Activated CD4-positive, CD25-positive, alpha-beta regulatory T cell (primary cell): ENCODE measurements at places on chromosomes 13 and 19.

- no peak for DNase-seq
These were observed 2.6 kb downstream of the BBC3 start for GRCh38 chr19:47228168-47228936.

- no peak for DNase-seq
These were observed 9.8 kb upstream of the USPL1 start for GRCh38 chr13:30607908-30608307.

DNA sequence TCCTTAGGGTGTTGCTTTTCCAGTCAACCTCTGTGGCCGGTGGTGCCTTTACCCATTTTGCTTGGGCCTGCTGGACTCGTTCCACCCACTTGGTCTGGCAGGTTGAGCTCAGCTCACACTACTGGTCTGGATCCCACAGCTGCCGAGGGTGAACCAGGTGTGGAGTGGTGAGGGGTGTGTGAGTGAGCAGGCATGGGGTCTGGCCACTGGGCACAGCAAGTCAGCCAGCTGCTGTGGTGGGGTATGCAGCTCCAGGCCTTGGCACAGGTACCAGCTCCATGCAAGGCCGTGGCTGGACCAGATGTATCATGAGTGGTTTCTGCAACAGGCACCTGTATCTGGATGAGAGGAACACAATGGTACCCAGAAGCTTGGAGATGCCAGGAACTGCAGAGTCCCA is 277.6 kb upstream of the KLHL1 start:
- no peak for DNase-seq

DNA sequence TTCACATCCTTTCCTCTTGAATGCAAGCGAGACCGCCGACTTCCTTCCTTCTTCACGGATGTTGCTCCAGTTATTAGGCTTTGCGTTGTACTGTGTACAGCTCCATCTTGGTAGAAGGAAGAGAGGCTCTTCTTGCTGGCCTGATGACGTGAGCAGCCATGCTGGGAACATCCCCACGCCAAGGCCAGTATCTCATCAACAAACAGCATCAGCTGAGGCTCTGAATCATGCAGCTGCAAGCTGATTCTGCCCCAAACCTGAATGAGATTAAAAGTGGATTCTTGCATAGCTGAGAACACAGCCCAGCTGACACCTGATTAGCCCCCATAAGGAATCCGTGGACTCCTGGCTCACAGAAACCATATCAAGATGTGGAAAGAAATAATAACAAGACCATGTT is 809.6 kb downstream of the EFNB2 start:
- no peak for DNase-seq

DNA sequence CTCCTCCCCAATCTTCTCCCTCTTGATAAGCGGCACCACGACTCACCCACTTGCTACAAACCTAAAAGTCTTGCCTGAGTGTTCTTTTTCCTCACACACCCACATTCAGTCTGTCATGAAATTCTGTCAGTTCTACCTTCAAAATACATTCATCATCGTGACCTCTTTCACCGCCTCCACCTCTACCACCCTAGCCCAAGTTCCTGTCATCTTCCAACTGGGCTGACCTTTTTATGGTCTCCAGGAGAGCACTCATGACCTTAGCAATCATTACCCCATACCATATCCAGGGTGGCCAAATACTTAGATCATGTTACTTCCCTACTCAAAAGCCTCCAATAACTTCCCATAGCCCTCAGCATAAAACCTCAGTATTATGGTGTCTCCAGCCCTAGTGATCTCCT is 110.4 kb upstream of the TSC22D1 start:
- no peak for DNase-seq

DNA sequence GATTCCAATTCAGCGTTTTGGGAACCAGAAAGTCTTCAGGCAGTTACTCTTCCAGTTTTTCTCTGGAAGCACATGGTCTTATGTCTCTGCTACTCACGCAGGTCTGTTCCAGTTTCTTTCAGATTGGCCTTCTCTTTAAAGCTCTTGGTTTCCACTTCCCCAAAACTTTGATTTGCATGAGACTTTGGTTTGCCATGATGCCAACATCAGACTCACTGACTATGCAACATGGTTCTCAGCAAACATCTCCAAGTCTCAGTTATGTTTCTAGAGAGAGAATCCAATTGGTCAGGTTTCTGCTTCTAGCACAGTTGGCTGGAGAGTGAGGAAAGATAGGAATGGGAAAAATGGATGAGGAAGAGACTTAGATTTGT is 3.1 kb downstream of the AKAP11 start:
- DNase-seq: no peak

GRCh38 chr19:18589380-18590272 is 1.0 kb downstream of the REX1BD start:
- DNase-seq: peak; percentile 52

DNA sequence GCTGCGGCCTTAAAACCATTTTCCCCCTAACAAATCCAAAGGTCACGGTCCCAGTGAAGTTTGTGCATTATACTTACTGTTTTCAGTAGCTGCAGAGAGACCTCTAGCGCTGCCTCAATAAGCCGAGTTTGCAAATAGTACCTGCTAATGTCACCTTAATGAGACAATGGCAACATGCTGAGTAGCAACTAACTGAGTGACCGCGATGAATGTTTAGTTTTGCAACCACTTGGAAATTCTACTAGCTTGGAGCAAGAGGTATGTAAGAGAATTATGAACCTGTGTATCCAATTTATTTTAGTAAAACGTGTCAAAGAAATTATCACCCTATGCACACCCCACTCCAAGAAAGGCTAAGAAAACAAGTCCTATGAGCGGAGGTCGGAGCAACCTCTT is 1.2 kb downstream of the KPNA3 start:
- DNase-seq: no peak

GRCh38 chr19:3108775-3109174 is 14.6 kb downstream of the GNA11 start:
- DNase-seq: peak; percentile 51

DNA sequence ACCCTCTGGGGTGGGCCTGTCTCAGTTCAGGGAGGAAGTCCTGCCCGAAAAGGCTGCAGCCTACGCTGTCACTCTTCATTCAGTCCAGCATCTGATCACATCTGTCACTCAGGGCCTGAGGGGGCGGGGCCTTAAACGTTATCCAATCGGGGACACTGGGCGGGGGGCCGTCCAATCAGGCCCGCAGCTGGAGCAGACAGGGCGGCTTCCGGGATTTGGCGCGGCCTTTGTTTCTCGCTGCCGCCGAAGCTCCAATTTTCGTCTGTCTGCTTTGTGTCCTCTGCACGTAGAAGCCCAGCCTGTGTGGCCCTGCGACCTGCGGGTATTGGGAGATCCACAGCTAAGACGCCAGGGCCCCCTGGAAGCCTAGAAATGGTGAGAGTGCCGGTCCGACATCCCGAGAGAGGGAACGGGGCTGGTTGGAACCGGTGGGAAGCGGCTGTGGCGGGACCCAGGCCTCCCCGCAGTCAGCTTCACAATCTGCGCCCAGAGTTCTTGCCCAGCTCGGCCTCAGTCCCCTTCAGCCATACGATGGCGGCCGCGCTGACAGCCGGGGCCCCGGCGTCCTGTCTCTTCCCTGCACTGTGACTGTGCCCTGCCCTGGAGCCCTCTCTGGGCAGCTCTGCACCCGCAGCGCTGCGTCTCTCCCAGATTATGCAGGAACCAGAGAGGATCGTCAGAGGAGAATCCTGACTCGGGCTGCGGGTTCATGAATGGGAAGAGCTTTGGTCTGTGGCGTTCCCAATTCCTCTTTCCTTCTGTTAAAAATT is at the start of gene ZNF730:
Gene ZNF730 (plus strand): TSS at position 224 of the 770 bp plus-strand sequence. CDS start 149 bp downstream, at position 373.
- peak; percentile 1 for DNase-seq

DNA sequence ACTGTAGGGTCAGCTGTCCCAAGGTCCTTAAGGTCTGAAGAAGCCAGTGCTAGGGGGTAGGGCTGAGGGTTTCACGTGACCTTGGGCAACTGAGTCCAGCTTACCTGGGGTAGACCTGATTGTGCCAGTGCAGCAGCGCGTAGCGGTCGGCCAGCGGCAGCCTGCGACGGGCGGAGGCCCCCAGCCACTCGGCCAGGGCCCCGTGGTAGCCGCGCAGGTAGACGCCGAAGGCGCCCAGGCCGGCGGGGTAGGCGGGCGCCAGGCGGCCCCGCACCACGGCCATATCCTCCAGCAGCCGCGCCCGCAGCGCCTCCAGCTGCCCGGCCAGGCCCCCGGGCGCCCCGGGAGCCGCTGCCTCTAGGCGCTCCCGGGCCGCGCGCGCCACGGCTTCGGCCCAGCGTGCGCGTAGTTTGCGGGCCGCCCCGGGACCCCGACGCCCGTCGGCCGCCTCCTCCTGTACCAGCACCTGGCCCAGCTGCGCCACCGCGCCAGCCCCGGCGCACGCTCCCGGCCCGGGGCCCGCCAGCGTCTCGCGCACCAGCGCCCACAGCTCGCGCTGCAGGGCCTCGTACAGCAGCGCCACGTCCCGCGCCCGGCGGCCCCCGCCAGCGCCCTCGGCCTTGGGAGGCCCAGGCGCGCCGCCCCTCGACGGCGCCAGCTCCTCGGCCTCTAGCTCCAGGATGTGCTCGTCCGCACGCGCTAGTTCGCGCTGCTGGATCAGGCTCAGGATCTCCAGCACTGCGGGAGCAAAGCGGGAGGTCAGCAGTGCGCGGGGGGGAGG is 10.9 kb downstream of the EXOC3L2 start:
- DNase-seq: no peak

GRCh38 chr13:23480324-23480723 is 46.8 kb upstream of the SACS start:
- no peak for DNase-seq

DNA sequence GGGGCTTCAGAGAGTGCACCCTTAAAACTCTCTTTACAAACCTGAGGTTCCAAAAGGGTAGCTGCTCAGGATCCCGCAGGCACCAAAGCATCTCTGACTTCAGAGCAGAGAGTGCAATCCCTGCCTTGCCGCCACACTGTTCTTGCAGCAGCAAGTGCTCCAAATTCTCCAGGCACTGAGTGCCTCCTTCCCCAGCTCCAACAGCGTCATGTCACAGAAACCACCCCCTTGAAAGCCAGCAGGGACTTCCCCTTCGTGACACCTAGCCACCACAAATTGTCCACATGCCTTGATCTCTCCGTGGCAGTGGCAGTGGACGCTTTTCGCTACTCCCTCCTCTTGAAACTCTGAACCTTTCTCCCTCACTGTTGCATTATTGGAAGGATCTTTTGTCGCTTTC is 39.9 kb downstream of the MBNL2 start:
- no peak for DNase-seq

GRCh38 chr13:86402500-86402899 is 603.3 kb upstream of the SLITRK6 start:
- no peak for DNase-seq

GRCh38 chr19:47601180-47601904 is 7.6 kb upstream of the BICRA start:
- no peak for DNase-seq

DNA sequence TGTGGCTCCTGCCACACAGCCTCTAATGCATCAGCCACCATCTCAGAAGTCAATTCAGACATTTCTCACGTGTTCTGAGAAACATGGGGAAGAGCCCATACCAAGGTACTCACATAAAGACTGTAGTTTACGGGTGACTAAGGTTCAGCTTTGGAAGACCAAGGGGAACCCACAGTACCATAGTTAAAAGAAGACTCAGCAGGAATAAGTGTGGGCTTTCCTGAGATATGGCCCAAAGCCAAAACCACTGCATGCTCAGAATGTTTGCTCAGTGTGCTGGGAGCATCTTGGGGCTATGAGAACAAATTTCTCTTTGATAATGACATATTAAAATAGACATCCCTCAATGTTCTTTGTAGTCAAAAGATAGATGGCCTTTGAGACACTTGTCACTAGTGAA is 283.8 kb downstream of the DCT start:
- no peak for DNase-seq

DNA sequence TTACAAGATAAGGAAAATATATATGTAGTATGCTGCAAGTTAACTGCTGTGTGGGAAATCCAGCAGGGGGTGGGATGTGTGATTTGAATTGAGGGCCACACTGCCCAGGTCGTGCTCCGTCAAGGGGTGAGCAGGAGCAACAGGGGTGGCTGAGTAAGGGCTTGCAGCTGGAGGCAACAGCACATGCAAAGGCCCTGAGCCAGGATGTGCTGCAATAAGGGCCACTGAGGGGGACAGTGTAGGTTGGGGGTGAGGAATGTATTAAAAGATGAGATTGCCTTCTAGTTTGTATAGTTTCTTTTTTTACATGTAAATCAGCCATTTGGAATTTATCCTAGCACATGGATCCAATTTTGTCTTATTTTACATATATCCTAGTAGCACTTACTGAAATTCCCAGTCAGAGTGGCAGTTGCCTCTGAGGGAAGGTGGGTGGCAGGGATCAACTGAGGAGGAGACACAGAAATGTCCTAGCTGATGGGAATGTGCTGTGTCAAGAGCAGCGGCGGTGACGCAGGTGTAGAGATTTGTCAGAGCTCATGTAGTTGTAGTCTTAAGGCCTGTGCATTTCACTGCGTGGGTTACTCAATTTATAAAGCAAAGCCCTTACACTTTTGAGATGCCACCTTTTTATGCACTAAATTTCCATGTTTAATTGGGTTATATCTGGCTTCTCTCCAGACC is 5.4 kb upstream of the RBM42 start:
- no peak for DNase-seq

DNA sequence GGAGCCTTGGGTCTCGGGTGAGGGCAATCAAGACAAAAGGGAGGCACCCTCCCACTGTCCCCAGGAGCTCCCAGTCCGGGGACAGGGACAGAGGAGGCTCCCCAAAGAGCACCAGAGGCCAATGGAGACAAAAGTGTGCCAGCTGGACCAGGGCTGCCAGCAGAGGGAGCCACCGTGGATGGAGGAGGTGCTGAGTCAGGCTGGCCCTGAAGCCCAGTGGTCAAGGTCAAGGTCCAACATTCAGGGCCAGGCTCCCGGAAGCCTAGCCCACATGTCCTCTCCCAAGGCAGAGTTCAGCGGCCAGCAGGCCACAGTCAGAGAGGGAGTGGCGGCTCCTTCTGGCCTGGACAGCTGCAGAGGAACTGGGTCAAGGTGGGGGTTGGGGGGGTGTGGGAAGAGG is 8.4 kb downstream of the COL5A3 start:
- DNase-seq: no peak

- DNase-seq: no peak
These were observed 13.5 kb downstream of the ARL11 start for GRCh38 chr13:49641801-49642291.

GRCh38 chr13:57582032-57582431 is 49.5 kb upstream of the PCDH17 start:
- no peak for DNase-seq

GRCh38 chr13:75318138-75318833 is 163.7 kb downstream of the TBC1D4 start:
- no peak for DNase-seq

DNA sequence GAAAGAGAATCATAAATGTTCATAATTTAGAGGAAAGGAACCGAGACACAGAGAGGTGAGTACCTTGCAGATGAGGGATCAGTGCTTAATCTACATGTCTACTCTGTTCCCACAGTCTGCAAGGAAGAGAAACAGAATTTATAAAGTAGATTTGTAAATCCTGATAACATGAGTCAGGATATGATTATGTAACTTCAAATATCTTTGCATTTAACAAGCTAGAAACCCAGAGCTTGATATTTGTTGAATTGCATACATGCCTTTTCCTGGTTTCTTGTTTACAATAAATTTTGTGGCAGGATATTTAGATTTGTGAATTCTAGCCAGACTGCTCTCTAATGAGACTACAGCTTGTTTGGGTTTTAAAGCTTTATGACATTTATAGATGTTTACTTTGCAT is 219.2 kb downstream of the ENOX1 start:
- no peak for DNase-seq
